Amygdala (tissue), 56 donors: ENCODE measurements at places on chromosomes 4 and X.

DNA sequence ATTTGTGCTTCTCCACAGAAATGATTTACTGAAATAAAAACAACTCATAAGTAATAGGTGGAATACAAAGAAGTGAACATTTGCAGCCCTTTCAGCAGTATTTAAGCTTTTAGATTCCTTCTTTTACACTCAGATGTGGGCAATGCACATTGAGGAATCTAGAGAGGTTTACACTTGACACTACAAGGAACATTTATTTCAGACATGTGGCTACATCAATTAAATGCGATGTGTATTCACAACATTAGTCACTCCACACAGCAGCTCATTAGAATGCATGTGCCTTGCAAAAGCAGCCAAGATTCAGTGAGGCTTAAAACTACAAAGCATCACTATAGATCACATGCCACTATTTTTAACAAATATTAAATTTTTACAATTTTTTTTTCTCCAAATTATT, 480.7 kb downstream of the INPP4B start:
- DNase-seq: no peak

- DNase-seq: no peak
Observed at GRCh38 chr4:1216869-1217294, 32.0 kb downstream of the CTBP1 start.

- no peak for DNase-seq
Observed at GRCh38 chr4:52312722-52313121, 261.6 kb downstream of the SPATA18 start.

- no peak for DNase-seq
Observed at GRCh38 chr4:177016541-177017141, 223.9 kb upstream of the VEGFC start.

- no peak for DNase-seq
Observed at GRCh38 chr4:101464596-101464995, 117.3 kb upstream of the PPP3CA start.

GRCh38 chr4:91611782-91612181, 692.0 kb upstream of the GRID2 start:
- no peak for DNase-seq

DNA sequence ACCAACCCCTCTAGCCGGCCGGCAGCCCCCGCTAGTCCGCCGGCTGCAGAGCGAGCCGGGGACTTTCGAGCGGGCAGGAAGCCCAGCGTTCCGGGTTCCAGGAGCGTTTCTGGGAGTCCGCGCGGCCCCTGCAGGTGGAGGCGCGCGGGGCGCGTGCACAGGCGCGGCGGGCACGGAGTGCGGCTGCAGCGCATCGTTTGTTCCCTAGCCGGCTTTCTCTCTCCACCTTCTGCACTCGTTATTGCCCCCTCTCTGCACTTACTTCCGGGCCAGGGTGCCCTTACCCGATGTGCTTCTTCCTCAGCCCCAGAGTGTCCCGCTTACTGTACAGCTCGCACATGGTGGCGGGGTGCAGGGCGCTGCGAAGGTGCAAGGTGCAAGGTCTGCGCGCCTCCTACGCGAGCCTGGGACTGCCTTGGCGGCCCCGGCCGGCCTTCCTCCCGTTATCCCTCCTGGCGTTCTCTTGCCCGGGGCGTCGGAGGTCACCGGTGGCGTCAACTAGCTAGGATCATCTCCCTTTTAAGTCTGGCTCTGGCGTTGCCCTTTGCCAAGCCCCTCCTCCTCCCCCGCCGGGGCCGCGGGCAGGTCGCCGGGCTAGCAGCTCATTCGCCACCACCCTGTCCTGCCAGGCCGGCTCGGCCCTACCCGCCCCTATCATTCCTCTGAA, at the start of gene ETNPPL:
TSS of gene ETNPPL (minus strand) at position 495 of the 667 bp plus-strand sequence. CDS start at position 340, 155 bp downstream.
- DNase-seq: peak; percentile 39

DNA sequence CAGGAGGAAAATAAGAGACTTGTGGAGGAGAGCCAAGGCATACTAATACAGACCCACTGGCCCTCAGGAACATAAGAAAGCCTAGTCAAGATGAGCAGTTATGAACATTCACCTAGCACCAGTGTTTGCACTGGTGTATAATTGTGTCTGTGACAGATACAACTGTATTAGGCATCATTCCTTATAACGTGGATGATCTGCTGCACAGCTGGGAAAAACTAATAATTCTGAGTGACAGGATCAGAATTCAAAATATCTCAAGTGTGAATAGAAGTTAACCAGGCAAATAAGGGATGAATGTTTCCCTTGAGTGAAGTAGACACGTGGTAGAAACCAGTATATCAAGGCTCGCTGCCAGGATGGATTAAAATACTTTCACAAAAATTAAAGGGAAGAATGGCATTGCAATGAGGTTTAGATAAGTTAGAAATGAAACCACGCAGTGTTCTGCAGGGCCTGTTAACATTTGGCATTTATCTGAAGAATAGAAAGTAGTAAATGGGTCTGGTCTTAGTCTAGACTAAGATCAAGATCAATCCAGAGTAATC, 325.9 kb downstream of the EPHA5 start:
- DNase-seq: no peak

DNA sequence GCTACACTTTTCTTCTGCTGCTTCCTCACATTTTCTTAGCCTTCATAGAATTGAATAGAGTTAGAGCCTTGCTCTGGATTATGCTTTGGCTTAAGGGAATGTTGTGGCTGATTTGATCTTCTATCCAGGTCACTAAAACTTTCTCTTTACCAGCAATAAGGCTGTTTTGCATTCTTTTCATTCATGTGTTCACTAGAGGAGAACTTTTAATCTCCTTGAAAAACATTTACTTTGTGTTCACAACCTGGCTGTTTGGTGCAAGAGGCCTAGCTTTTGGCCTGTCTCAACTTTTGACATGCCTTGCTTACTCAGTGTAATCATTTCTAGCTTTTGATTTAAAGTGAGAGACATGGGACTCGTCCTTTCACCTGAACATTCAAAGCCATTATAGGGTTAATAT, 87.7 kb upstream of the RAB40AL start:
- DNase-seq: no peak

- no peak for DNase-seq
Observed at GRCh38 chr4:15427161-15427560, 672 bp upstream of the C1QTNF7 start.

DNA sequence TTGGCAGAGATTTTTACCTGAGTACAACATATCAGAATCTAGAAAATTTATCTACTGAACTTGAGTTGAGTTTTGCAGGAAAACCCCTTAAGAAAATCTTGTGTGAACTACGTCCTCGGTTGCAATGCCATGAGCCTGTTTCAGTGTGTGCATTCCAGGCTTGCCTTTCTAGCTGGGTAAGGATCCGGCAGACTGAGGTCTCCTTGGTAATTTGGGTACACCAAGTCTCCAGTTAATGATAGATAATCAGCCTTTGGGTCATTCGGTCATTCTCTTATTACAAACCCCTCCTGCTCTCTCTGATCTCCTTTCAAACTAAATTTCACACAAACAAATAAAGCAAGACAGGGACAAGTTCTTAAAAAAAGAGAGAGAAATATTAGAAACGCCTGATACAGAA, 5.9 kb upstream of the HAND2 start:
- DNase-seq: no peak

GRCh38 chr4:151548708-151549107, 139.7 kb downstream of the FHIP1A start:
- no peak for DNase-seq

- DNase-seq: no peak
Observed at GRCh38 chr4:14787894-14788293, 214.4 kb upstream of the CPEB2 start.

GRCh38 chr4:508675-509638, 9.9 kb downstream of the PIGG start:
- no peak for DNase-seq

DNA sequence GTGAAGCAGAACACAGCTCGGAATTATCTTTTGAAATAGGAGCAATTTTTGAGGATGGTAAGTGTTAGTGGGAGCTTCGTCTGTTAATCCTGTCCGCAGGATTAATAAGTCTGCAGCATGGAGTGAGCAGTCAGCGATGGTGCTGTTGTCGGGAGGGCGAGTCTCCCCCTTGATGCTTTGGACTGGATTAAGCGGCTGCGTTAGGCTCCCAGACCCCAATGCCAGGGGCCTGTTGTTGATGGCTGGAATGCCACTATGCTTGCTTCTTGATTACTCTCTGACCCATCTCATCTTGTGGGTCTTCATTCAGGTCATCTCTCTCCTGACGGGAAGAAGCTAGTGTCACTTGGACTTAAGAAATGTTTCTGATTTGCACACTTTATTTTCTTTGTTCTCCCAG, 332.6 kb downstream of the ARHGAP10 start:
- no peak for DNase-seq

GRCh38 chr4:8910822-8911315, 39.2 kb upstream of the HMX1 start:
- no peak for DNase-seq

- no peak for DNase-seq
Observed at GRCh38 chr4:113419631-113420030, 341.9 kb downstream of the CAMK2D start.

- DNase-seq: no peak
Observed at GRCh38 chr4:22264261-22264660, 251.6 kb downstream of the ADGRA3 start.

DNA sequence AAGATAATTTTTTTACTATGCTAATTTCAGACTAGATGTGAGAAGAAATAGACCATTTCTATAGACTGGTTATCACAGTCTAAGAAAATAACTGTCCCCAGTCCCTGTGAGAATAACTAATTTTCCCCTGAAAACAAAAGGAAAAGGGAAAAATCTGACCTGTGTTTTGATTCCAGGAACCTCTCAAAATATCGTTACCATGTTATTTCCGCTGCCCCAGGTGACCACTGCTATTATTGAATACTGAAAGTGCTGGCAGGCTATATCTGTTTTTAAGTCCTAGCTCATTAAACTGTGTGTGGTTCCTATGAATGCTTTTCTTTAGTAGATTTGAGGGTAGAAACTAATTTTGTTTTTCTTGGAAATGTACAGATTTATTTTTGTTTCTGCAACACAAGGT, 83.6 kb downstream of the GAB1 start:
- DNase-seq: no peak

GRCh38 chr4:39390603-39391002, 16.1 kb upstream of the KLB start:
- no peak for DNase-seq

GRCh38 chrX:55489314-55490009, at the start of gene USP51:
Gene USP51 (minus strand): TSS chrX:55489848. CDS start chrX:55488939, 909 bp downstream.
- DNase-seq: no peak

DNA sequence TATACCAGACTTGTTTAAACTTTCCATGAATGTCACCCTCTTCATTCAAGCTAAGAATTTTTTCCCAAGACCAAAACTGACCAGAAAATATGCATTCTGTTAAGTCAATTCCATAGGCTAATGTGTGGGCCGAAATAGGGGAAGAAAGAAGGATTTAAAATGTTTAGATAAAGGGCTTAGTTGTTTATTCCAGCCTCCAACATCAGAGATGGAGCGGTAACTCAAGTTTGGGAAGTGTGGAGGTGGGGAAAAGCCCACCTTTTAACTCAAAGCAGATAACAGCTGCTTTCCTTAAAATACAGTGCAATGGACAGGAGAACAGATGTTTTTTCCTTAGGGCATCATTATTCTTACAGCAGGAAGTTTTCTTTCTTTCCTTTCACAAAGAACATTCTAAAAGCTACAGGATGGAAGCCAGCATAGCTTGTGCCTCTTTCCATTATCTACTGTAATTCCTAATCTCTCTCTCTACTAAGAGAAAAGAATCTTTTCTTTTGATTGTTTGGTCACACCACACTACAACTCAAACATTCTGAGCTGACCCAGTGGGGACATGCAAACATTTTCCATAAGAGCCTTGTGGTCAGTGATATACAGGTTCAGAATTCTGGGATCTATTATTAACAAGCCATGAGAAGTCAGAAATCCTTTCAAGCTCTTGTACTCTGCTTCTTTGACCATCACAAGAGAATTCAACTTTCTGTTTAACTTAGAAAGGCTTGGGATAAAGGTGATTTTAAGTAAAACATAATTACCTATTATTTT, 101.6 kb downstream of the PDE5A start:
- DNase-seq: no peak
